ENCODE measurements at places on chromosomes 5 and 9. TPM values are rescaled to one million over a fixed set of nuclear protein-coding genes. Genes with fewer than 3 reads are reported as not detected.

LOX gene
- total RNA-seq = 75.8 TPM

- DNase-seq = no peak
Observed at GRCh38 chr9:69431777-69432176, 106.8 kb downstream of the ENTREP1 start.

- no peak for DNase-seq
Observed at GRCh38 chr5:19175776-19176570, 812.0 kb downstream of the CDH18 start.

YIPF5 gene
- total RNA-seq = 79.2 TPM

Data from osteocyte (in vitro differentiated cells).